Psoas muscle (tissue), 8 donors: ENCODE measurements at places on chromosomes 2 and 18.

DNA sequence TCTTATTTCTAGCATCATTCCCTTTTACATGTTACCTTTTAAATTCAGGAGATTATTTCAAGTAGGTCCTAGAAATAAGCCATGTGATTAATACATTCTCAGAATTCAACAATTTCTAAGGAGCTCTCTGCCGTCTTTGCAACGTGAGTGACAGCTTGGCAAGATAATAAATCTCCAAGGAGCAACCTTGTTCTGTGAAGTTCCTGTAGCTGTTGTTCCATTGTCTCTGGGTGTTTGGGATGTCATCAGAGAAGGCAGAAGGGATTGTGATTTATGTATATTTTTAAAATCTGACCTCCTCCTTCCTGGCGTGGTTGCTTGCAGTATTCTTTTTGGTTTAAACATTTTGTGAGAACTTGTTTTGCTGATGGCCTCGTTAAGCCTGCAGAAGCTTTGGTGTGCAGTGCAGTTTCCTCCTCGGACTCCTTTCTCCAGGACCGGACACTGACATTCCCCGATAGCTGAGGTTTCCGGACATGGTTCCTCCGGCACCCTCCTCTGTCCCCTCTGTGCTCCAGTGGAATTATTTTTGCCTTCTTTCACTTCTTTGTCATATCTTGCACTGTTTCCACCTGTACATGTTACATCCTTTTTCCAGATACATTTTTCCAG, 33.7 kb downstream of the RAMP1 start:
- H3K4me1 ChIP-seq = peaks cover 48% of the 10 kb centered on the region
- no peak overlapping the region for H3K4me3 ChIP-seq

DNA sequence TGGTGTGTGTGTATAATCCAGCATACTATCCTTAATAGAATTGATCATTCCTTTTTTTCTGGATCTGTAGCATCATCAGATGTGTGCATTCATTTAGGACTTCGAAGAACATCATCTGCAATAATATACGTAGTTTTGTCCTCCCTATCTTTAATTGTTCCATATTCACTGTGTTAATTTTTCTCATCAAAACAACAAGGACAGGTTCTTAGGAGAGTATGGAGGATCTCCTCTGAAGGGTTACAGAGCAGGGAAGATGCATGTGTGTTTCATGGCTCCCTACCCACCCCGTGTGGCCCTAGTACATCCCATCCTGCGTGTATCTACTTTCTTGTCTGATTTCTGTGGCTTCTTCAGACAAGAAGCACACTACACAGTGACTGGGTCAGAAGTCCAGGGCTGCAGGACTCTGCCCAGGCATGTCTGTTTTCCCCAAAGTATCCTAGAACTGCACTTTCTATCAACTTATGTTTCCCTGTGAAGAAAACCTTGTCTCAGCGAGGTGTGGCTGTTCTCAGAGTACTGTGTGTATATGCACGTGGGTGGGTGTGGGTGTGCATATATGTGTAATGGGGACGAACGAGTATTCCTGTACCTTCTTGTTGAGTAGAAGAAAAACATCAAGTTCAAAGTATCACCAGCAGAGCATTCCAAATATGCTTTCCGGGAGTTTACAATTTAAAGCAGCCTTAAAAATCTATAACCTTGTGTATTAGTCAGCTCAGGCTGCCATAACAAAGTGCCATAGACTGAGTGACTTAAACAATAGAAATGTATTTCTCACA, 220.4 kb upstream of the FOSL2 start:
- H3K27ac ChIP-seq = no peak overlapping the region
- no peak overlapping the region for H3K4me3 ChIP-seq
- H3K36me3 ChIP-seq = no peaks in the 10 kb centered on the region
- no peaks in the 10 kb centered on the region for H3K27me3 ChIP-seq
- no peak for DNase-seq

GRCh38 chr18:36195427-36196122, 8.3 kb downstream of the MOCOS start:
- no peaks in the 10 kb centered on the region for H3K36me3 ChIP-seq
- no peaks in the 10 kb centered on the region for H3K4me1 ChIP-seq
- no peak overlapping the region for H3K27ac ChIP-seq
- no peak for DNase-seq
- H3K4me3 ChIP-seq = no peak overlapping the region
- no peaks in the 10 kb centered on the region for H3K27me3 ChIP-seq

DNA sequence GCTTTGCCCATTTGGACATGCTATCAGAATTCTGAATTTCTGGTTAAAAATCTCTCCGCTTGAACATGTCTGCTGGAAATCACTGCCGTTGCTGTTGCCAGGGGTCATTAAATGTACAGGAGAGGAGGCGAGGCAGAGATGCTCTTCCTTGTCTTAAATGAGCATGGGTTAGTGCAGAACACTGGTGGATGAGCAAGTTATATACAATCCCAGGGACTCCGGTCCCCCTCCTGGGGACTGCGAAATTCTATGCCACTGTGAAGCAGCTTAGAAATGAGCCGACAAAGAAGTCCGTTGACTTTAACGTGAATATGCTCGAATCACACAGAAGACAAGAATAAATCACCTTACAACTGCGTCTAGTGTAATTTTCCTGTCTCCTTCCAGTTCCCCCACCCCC, 95.1 kb upstream of the KLHL14 start:
- no peak overlapping the region for H3K4me3 ChIP-seq
- no peak for DNase-seq
- no peaks in the 10 kb centered on the region for H3K36me3 ChIP-seq
- peaks cover 6% of the 10 kb centered on the region for H3K27me3 ChIP-seq
- no peaks in the 10 kb centered on the region for H3K4me1 ChIP-seq
- H3K27ac ChIP-seq = no peak overlapping the region

GRCh38 chr2:38202713-38203445, 126.9 kb upstream of the CYP1B1 start:
- no peak overlapping the region for H3K27ac ChIP-seq
- no peaks in the 10 kb centered on the region for H3K36me3 ChIP-seq
- H3K27me3 ChIP-seq = no peaks in the 10 kb centered on the region

- H3K4me1 ChIP-seq = no peaks in the 10 kb centered on the region
- peaks cover 2% of the 10 kb centered on the region for H3K27me3 ChIP-seq
These were observed 420.3 kb upstream of the POU3F3 start for GRCh38 chr2:104433657-104434056.

DNA sequence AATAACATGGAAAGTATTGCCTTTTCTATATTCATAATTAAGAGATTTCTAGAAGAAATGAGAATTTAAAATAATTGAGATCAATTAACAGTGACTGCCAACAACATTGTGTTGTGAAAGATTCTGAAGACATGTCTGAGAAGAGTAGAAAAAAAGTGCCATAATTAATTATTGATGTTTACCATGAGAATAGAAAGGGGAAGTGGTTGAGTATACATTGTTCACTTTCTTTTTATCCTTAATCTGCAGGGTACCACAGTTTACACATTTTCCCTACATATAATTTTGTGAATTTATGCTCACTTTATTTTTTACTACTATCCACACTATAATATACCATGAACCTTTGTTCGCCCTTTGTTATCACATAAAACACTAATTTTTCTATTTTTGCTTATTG, 47.1 kb upstream of the UBE2E3 start:
- no peaks in the 10 kb centered on the region for H3K27me3 ChIP-seq
- H3K4me1 ChIP-seq = no peaks in the 10 kb centered on the region
- H3K4me3 ChIP-seq = no peak overlapping the region
- no peak overlapping the region for H3K27ac ChIP-seq
- no peak for DNase-seq

DNA sequence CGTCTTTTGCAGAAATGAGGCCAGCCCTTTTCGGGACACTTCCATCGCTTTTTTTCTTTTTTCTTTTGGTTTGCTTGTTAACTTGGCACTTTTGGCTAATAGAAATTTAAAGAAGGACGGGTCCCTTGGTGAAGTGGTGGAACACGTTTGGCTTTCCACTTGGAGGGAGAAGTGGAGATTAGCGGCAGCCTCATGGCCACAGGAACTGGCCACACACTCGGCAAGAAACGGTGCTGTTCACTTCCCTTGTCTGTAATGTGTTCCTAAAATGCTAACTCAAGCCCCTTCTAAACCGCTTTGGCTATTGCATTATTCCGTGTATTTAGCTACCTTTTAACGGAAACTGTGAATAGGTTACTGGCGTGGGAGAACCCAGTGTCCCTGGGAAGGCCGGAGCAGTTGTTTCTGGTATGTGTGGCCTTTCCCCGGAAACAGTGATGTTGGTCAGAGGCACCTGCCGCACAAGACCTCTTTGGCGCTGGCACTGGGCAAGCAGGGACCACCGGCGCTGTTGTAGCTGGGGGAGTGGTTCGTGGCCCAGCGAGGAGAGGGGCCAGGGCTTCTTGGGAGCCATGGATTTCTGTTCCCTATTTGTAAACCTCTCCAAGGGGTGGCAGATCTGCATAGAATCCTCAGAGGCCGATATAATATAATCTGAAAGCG, 981 bp downstream of the RAMP1 start:
- H3K4me3 ChIP-seq = peak overlapping the region; percentile 83
- H3K27me3 ChIP-seq = no peaks in the 10 kb centered on the region
- no peaks in the 10 kb centered on the region for H3K36me3 ChIP-seq
- H3K27ac ChIP-seq = peak overlapping the region; percentile 93
- peaks cover 37% of the 10 kb centered on the region for H3K4me1 ChIP-seq

DNA sequence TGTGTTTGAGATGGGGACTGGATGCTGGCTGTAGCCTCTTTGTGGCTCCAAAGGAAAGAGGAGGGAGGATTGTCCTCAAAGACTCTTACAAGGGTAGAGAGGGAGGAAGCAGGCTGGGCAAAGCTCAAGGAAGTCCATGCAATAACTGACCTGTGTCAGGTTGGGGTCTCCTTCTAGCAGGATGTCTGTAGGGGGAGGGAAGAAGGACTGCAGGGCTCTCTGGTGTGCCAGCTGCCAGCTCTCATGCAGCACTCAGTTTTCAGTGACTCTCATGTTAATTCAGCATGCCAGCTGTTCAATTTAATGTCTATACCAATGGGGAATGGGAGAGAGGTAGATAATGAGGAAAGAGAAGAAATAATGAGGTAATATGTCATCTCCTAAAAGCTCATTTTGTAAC, 85.3 kb upstream of the RANBP2 start:
- no peak for DNase-seq
- H3K27me3 ChIP-seq = no peaks in the 10 kb centered on the region
- H3K27ac ChIP-seq = peak overlapping the region; percentile 90
- no peak overlapping the region for H3K4me3 ChIP-seq
- no peaks in the 10 kb centered on the region for H3K36me3 ChIP-seq
- H3K4me1 ChIP-seq = peaks cover 64% of the 10 kb centered on the region

DNA sequence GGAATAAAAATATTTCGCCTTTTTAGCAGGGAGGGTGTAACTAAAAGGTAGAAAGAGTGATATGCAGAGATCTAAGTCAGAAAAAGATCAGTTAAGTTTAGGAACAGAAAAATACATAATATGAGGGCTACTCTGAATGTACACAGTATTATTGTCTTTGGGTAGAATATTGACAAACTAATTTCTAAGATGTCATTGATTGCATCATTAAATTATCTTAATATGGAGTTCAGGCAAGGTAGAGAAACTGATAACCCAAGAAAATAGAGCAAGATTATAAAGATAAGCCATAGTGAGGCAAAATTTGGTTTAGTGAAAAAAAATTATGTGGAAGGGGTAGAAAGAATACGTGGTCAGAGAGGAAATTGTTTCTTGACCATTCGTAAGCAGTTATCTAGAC, 629.0 kb upstream of the NXPH2 start:
- no peak overlapping the region for H3K4me3 ChIP-seq
- no peaks in the 10 kb centered on the region for H3K27me3 ChIP-seq
- no peak for DNase-seq
- H3K36me3 ChIP-seq = no peaks in the 10 kb centered on the region
- H3K4me1 ChIP-seq = no peaks in the 10 kb centered on the region

- no peaks in the 10 kb centered on the region for H3K27me3 ChIP-seq
- no peak overlapping the region for H3K4me3 ChIP-seq
- H3K36me3 ChIP-seq = peaks cover 8% of the 10 kb centered on the region
- H3K27ac ChIP-seq = no peak overlapping the region
These were observed 45.8 kb downstream of the NEMP2 start for GRCh38 chr2:190488516-190489233.

DNA sequence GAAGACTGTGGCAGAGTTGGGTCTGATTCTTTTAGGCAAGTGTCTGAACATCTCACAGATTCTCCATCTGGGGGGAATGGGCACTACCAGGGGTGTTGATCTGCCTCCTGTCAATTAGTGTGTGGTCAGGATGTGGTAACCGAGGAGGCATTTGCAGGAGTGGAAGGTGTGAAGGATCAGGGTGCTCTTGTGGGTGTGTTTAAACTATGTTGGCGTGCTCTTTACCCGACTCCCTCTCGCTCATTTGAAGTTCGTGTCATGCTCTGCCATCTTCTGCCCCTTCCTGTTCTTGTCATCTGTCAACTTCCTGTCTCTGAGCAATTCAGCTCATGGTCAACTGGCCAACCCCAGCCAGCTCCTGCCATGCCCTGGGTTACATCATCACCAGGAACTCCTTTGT, 107.9 kb downstream of the RTN4 start:
- H3K4me1 ChIP-seq = peaks cover 19% of the 10 kb centered on the region
- no peak overlapping the region for H3K27ac ChIP-seq
- H3K36me3 ChIP-seq = no peaks in the 10 kb centered on the region
- H3K27me3 ChIP-seq = no peaks in the 10 kb centered on the region
- no peak for DNase-seq

GRCh38 chr2:157887946-157888345, 11.8 kb upstream of the ACVR1 start:
- DNase-seq = no peak
- no peak overlapping the region for H3K27ac ChIP-seq
- no peaks in the 10 kb centered on the region for H3K4me1 ChIP-seq
- no peaks in the 10 kb centered on the region for H3K27me3 ChIP-seq
- no peaks in the 10 kb centered on the region for H3K36me3 ChIP-seq

DNA sequence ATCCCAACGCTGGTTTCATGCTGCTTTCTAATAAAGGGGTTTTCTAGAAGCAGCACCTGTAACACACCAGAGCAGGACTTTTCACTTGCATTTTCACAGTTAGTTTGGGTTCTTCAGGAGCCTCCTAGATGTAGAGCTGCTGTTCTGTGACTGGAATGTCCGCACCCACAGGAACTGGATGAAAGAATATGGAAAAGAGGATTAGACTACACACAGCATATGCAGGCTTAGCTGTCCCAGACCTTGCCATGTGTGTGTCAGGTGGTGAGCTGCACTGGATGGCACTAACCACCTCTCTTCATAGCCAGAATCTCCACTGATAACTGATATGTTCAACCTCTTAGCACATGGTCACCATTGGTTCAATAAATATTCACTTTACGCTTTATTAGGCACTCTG, 112.1 kb upstream of the POU3F3 start:
- H3K4me3 ChIP-seq = no peak overlapping the region
- no peaks in the 10 kb centered on the region for H3K4me1 ChIP-seq
- H3K27me3 ChIP-seq = peaks cover 4% of the 10 kb centered on the region

DNA sequence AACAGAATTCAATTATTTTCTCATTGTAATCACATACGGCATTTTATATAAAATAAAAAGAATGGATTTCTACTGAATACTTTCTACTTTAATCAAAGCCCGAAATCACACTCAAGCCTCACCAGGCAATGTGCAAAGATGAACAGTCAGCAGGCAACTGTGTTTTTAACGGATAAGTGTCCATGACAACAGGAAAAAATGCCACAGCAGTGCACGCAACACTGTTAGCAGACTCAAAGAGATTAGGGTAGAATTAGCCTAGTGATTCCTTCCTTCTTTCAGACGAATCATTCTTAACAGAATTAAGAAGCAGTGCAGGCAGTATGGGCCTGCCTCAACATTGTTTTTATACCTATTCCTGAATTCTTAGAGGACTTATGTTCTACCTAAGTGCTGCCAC, 135.6 kb downstream of the CDH2 start:
- no peaks in the 10 kb centered on the region for H3K4me1 ChIP-seq
- H3K27ac ChIP-seq = no peak overlapping the region
- H3K27me3 ChIP-seq = no peaks in the 10 kb centered on the region
- no peak for DNase-seq
- no peak overlapping the region for H3K4me3 ChIP-seq

- no peak for DNase-seq
- no peak overlapping the region for H3K27ac ChIP-seq
- no peaks in the 10 kb centered on the region for H3K36me3 ChIP-seq
- H3K4me1 ChIP-seq = no peaks in the 10 kb centered on the region
- H3K27me3 ChIP-seq = no peaks in the 10 kb centered on the region
These were observed 39.9 kb upstream of the CDC42EP3 start for GRCh38 chr2:37711308-37711731.
